ENCODE measurements at places on chromosomes 12 and 14.

- peaks cover 7% of the 10 kb centered on the region for H3K4me1 ChIP-seq
- no peak for DNase-seq
- no peaks in the 10 kb centered on the region for H3K27me3 ChIP-seq
- H3K27ac ChIP-seq = no peak overlapping the region
- H3K4me3 ChIP-seq = no peak overlapping the region
These were observed 87.7 kb upstream of the FOXN3 start for GRCh38 chr14:89504602-89505313.

GRCh38 chr12:123063535-123063934 lies 83.1 kb downstream of the ARL6IP4 start:
- no peak overlapping the region for H3K4me3 ChIP-seq
- peaks cover 20% of the 10 kb centered on the region for H3K4me1 ChIP-seq
- DNase-seq = no peak

GRCh38 chr12:88519802-88520435 lies 60.4 kb downstream of the KITLG start:
- no peaks in the 10 kb centered on the region for H3K4me1 ChIP-seq
- no peak for DNase-seq
- no peaks in the 10 kb centered on the region for H3K27me3 ChIP-seq
- no peak overlapping the region for H3K4me3 ChIP-seq

DNA sequence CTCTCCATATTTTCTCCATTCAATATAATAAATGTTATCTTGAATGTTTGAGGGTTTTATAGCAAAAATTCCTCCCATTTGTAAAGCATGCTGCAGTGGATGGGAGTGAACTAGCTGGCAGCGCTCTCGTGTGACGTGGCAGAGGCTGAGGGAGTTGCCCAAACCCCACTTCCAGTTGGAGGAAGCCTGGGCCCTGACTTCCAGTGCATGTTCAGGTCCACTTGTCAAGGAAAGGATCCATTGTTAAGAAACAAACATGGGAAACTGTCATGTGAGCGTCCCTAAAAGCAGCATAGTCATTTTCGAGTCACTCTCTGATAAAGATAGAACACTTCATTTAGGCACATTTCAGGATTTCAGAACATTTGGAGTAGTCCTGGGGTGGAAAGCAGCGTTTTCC lies 116.6 kb downstream of the SLC25A47 start:
- H3K4me1 ChIP-seq = peaks cover 22% of the 10 kb centered on the region
- H3K36me3 ChIP-seq = no peaks in the 10 kb centered on the region
- no peak overlapping the region for H3K4me3 ChIP-seq
- H3K27me3 ChIP-seq = no peaks in the 10 kb centered on the region
- peak overlapping the region; percentile 37 for H3K27ac ChIP-seq
- DNase-seq = peak; percentile 5

Measured in thyroid gland (tissue), 4 donors.